ENCODE measurements at places on chromosomes 4 and X.

DNA sequence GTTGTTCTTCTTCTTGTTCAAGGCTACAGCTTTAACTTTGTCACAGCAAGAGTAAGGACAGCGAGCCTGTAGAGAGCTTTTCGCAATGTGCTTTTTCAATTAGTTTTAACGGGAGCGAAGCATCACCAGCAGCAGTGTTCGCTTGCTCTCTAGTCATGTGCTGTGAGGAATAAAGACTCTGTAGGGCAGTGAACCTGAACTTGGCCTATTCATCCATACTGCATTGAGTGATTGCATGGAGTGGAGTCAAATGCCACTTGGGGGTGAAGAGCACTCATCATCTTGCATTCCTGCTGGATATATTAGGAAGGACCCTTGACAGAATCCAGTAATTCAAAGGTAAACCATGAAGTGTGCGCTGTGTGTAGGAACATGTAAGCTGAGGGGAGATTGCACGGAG is 240.0 kb downstream of the FRMPD4 start:
- no peak for DNase-seq

DNA sequence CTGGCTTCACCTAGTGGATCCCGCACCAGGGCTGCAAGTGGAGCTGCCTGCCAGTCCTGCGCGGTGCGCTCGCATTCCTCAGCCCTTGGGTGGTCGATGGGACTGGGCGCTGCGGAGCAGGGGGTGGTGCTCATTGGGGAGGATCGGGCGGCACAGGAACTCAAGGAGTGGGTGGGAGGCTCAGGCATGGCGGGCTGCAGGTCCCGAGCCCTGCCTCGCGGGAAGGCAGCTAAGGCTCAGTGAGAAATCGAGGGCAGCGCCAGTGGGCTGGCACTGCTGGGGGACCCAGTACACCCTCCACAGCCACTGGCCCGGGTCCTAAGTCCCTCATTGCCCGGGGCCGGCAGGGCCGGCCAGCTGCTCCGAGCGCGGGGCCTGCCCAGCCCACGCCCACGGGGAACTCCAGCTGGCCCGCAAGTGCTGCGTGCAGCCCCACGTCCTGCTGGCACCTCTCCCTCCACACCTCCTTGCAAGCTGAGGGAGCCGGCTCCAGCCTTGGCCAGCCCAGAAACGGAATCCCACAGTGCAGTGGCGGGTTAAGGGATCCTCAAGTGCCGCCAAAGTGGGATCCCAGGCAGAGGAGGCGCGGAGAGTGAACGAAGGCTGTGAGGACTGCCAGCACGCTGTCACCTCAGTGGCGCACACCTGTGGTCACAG is 27.6 kb upstream of the PGRMC1 start:
- DNase-seq: no peak

- DNase-seq: no peak
Measured at GRCh38 chr4:8270418-8270771, 841 bp downstream of the HTRA3 start.

DNA sequence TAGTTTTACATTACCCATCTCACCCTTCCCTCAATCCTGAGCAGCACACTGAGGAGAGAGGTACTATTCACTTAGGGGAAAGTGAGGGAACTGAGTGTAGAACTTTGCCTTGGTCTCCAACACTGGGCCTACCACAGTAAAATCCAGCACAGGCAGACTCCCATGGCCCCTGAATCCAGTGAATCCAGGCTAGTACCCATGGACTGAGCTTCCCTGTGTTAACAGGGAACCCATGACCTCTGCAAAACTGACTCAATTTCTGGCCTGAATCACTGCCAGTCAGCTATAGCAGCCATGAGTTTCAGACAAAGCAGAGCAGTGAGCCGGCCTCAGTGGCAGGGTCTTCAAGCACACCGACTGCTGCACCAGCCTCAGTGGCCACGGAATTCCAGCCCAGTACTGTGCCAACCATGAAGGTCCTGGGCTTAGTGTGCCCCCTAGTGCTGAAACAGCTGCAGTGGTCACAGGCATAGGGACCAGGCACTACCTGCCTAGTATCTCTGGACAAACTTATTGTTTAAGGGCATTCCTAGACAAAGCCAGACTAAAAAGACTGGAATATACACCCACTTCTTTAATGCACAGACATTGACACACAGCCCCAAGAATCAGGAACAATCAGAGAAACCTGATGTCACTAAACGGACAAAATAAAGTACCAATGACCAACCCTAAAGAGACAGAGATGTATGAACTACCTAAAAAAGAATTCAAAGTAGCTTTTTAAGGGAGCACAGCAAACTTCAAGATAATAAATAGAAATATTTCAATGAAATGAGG is 127.4 kb upstream of the RPL34 start:
- DNase-seq: no peak

GRCh38 chr4:92334716-92335350 is 31.1 kb downstream of the GRID2 start:
- DNase-seq: no peak

DNA sequence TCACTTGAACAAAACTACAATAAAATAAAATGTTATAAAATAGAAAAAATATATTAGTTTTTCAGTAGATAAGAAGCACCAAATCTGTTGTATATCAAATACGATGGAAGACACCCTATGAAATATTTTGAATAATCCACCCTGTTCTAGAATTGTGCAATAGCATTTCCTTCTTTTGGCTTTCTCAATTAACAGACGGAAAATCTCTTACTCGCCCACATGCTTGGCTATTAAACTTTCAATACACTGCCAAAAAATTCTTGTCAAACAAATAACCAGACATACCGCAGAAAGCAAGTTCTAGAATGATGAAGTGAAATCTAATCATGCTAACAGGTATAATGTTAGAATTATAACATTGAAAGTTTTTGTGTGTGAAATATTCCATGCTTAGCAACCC is 671.6 kb upstream of the SLIT2 start:
- DNase-seq: no peak

- no peak for DNase-seq
Measured at GRCh38 chr4:133624744-133625143, 475.6 kb downstream of the PCDH10 start.

DNA sequence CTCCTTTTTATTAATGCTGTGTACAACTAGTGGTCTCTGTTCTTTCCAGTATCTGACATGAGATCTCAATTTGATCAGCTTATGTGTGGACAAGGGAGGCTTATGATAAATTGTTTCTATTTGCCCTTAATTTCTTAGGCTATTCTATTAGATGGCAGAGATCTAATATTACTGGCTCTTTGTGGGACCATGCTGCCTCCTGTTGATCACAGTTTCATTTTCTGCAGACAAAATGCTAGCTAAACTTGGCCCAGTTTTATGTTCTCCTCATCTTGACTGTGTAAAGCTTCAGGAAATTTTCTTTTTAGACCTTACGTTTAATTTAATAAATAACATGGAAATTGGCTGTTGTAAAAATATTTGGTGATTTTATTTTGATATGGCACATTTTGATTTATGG is 627.1 kb upstream of the AADAT start:
- no peak for DNase-seq

DNA sequence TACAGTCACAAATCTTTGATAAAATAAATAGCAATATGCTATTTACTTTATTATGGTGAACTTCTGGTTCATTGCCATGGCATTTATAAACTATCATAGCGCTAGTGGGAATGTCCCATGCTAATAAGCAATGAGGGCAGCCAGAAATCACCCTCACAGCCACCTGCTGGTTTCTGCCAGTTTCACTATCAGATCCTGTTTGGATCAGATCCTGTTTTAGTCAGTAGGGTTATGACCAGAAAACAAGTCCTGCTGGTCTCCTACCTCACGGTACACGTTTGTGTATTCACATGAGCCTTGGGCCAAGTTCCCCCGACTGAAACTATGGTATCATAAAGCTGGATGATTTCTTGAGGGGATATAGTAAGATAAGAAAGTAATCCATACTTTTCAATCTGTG is 17.7 kb downstream of the FOXR2 start:
- no peak for DNase-seq

GRCh38 chr4:174860588-174860987 is 31.5 kb upstream of the GLRA3 start:
- no peak for DNase-seq

DNA sequence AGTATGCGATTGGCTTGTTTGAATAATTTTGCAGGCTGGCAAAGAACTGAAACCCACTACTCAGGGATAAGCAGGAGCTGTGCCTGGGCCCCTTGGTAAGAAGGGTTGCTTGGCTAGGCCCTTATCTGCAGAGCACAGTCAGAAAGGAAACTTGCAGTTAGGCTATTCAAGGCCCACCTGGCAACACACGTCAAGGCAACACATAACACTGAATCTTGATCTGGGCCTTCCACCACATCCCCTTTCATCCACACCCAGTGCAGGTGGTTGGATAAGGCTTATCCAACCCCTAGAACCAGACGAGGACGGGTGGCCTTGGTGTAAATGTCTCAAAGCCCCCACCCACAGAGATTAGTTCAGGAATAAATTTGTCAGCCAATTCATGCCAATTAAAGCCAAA is 72.8 kb upstream of the NEIL3 start:
- DNase-seq: no peak

- no peak for DNase-seq
Measured at GRCh38 chr4:54228961-54229501, at the start of gene PDGFRA. Gene PDGFRA, plus strand, starts transcription at chr4:54229293. Its CDS starts 29,476 bp downstream, at chr4:54258769.

DNA sequence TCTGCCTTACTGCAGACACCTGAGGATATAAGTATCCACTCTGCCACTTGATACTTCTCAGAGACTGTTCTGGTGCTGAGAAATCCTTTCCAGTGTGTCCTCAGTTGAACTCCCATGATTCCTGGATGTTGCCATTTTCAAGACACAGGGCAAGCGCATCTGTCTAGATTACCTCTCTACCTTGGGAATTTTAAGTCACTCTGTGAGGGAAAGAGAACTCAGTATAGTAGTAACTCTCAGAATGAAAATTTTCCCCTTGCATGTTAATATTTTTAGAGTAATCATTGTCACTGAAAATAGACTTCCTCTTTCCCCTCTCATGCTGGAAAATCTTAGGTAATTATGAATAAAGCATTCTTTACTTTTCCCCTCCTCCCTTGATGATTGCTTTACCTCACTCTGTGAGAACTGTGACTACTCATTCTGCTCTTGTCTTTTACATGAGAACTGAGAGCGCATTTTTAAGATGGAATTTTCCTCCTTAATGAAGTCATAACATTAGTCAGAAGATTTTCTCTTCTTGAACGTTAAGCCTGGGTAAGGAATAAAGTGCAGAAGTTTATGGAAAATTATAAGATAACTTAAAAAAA is 45.0 kb downstream of the TET2 start:
- no peak for DNase-seq

- DNase-seq: no peak
Measured at GRCh38 chr4:112073181-112073580, 72.1 kb upstream of the FAM241A start.

- no peak for DNase-seq
Measured at GRCh38 chr4:126328914-126329313, 1014.2 kb downstream of the FAT4 start.

GRCh38 chrX:30144221-30144620 is 71.1 kb upstream of the MAGEB2 start:
- no peak for DNase-seq

DNA sequence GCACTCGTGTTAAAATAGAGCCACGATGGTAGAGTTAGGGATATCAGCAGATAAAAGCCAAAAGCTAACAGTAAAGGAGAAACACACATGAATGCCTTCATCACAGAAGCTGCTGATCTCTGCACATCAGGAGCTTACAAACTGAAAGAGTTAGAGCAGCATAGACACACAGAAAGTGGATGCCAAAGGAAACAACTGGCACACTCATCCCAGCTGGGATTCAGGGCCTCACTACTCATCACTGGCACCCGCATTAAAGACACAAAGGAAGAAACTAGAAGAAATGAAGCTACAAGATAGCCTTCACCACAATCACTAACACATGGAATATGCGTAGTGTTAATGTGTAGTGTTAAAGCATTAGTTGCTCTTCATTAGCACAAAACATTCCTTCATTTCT is 156.4 kb upstream of the TBL1X start:
- no peak for DNase-seq

GRCh38 chrX:16745659-16746058 is 26.2 kb downstream of the SYAP1 start:
- DNase-seq: no peak

DNA sequence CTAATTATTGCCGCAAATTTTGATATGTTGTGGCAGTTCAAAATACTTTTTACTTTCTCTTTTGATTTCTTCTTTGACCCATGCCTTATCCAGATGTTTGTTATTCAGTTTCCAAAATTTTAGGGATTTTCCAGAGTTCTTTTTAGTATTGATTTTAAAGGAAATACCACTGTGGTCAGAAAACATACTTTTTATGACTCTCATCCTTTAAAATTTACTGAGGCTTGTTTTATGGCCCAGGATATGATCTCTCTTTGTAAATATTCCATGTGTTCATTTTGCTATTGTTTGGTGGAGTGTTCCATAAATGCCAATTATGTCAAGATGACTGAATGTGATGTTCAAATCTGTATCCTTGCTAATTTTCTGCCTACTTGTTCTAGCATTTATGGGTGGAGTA is 272.3 kb upstream of the DIPK2B start:
- no peak for DNase-seq

GRCh38 chrX:19535476-19535875 is 20.2 kb upstream of the MAP3K15 start:
- no peak for DNase-seq

- no peak for DNase-seq
Measured at GRCh38 chr4:7590189-7590588, 155.5 kb upstream of the PSAPL1 start.

- DNase-seq: peak; percentile 43
Measured at GRCh38 chrX:71128915-71129765, 10.7 kb downstream of the MED12 start.

DNA sequence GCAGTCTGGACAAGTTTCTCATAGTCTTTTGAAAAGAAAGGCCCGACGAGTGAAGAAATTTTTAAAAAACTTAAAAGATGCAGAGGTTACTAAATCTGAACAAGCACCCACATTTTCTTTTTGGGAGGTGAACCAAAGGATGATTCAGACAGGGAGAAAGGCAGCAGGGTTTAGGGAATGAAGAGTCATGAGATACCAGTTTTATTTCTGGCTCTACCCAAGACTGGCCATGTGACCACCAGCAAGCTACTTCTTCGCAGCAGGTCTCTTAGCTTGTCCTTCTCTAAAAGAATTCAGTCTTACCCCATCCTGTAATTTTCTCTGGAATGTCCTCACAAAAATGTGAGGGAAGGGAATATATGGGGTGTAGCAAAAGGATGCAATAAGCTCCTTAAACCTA is 37.6 kb downstream of the AMOT start:
- DNase-seq: no peak

DNA sequence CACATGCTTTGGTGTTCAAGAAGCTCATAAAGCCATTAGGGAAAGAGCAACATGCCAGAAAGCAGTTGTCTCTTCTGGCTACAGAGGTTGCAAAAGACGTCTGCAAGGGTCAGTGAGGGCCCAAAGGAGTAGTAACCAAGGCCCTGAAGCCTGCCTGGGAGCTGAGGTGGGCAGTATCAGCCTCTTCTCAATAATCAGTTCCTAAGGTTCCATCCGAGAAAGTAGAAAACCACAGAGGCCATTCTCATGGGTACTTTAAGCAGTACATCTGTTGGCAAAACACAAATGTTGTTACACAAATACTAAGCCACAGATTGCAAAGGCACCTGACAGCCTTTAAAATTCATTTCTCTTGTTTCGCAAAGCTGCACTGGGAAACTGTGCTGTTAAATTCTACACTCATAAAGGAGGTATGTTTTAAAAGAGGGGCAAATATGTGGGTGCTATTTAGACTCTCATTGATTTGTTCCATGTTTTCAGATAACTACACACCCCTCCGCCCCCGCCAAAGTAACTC is 37.7 kb downstream of the MECP2 start:
- no peak for DNase-seq

- DNase-seq: no peak
Measured at GRCh38 chr4:3494462-3494871, 31.4 kb downstream of the DOK7 start.

Data from activated CD8-positive, alpha-beta memory T cell treated with anti-CD3 and anti-CD28 coated beads for 48 hours (primary cell).